ENCODE measurements at places on chromosomes 5 and 9.
A peak's percentile ranks its signal among the peaks of the same experiment; 100 is the strongest.

DNA sequence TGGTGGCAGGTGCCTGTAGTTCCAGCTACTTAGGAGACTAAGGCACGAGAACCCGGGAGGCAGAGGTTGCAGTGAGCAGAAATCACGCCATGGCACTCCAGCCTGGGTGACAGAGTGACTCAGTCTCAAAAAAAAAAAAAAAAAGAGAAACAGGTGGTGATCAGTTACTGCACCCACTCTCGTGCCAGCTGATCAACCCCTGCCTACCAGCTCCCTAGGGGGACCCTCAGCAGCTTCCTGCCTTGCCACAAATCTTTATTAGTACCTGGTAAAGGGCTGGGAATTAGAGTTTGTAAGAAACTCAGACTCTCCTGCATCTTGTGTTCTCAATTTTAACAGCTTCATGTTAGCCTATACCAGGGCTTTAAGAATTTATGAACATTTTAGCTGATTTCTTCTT lies 914.9 kb downstream of the EFNA5 start:
- DNase-seq, result no peak

- DNase-seq, result no peak
Observed at GRCh38 chr5:78514427-78515330, 133.9 kb downstream of the LHFPL2 start.

DNA sequence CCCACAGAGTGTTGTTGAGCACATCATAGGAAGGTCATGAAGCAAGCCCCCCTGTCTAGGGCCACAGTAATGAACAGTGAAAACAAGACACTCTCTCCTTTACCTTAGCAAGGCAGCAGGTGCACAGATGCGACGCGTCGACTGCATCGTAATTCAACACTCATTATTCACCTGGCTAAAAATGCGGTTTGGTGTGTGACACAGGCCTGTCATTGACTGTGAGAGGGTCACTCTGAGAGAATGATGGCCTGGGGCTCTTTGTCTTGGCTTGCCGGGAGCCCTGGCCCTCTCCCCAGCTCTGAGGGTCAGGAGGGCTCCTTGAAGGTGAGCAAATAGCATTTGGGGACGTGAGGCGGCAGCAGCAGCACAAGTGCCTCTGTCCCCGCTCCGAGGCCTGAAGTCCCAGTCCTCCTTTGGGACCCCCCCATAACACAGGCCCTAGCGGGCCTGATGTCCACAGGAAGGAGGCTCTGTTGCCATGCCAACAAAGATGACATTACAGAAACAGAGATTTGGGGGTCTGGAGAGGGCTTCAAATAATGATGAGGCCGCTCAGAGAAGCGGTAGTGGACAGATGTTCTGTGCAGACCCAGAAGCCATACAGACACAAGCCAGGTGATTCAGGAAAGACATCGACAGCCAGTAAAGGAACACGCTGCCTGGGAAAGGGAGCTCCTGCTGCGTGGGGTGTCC lies 46.7 kb downstream of the SHB start:
- DNase-seq, result no peak

DNA sequence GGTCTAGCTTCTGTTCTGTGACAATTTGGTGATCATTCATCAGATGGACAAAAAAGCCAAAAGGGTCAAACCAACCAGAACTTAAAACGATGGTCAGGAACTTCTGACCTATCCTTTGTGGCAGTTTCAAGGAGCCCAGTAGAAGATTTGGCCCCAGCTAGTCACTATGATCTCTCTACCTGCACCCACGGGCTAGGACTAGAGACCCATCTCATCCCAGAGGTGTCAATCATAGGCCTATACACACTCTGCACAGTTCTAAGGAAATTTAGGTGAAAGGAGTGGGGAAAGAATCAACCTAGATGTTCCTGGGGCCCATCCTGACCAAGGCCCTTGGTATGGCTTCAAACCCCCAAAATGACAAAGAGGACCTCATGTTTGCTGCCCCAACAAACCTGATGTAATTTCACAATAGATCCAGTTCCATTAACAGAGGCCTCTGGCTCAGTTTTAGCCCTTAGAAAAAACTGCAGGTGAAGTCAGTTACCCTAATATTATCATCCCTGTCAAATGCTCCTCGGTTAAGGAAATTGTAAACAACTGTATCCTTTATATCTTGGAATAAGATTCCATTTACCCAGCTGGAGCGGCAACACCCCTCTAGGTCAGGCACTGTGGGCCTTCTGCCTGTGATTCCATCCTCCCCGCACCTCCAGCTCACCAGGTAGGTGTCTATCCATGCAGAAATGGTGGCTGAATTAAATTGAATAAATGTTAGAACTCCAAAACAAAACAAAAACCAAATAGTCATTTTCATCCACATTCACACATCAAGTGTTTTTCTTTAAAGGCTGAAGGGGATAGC lies 138.7 kb downstream of the ENC1 start:
- DNase-seq, result no peak

DNA sequence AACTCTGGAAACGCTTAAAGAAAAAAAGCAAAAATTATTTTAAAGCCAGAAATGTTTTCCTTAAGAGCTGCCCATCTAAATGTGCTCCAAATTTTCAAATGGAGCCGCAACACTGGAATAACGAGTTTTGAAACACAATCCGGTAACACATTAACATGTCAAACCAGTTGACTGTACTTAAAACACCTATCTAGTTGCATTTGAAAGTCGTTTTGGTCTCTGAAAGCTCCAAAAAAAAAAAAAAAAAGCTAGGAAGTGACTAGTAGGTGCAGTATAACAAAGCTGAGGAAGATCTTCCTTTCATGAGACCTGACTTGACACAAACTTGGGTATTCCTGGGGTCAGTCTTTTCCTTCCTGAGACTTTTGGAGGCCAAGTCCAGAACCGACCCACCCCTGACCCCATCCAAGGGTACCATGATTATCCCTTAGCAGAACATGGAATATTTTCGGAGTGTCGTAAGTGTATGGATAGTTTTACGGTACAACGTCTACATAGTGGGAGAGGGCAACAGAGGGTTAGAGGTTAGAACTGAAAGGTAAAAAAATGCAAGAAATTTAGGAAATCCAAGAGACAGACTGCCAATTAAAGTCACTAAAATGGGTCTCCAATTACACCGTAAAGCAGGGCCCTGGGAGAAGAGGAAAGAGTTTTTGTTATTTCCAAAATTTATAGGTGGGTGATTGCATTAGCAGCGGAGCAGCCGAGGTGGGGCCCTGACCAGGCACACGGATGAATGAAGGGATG lies 812 bp downstream of the CETN3 start:
- no peak for DNase-seq

DNA sequence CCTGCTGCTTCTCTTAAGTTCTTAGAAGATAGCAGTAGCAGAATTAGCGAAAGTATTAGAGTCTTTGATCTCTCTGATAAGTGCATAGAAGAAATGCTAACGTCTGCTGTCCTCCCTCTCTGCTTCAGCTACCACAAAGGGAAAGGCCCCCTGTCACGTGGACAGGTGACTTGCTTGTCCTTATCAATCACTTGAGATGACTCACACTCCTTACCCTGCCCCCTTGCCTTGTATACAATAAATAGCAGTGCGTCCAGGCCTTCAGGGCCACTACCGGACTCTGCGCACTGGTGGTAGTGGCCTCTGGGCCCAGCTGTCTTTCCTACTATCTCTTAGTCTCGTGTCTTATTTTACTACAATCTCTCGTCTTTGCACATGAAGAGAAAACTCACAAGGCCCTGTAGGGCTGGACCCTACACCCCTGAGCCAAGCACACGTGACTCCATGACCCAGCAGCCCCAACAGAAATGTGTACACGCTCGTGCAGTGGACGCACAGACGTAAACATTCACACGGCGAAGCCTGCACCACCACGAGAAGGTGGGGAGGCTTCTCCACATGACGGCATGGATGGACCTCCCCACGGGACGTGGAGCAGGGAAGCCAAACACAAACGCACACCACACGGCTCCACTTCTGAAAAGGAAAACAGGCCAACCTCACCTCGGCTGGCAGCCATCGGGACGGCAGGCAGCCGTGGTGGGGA lies 38.3 kb downstream of the PNPLA7 start:
- DNase-seq, result no peak

DNA sequence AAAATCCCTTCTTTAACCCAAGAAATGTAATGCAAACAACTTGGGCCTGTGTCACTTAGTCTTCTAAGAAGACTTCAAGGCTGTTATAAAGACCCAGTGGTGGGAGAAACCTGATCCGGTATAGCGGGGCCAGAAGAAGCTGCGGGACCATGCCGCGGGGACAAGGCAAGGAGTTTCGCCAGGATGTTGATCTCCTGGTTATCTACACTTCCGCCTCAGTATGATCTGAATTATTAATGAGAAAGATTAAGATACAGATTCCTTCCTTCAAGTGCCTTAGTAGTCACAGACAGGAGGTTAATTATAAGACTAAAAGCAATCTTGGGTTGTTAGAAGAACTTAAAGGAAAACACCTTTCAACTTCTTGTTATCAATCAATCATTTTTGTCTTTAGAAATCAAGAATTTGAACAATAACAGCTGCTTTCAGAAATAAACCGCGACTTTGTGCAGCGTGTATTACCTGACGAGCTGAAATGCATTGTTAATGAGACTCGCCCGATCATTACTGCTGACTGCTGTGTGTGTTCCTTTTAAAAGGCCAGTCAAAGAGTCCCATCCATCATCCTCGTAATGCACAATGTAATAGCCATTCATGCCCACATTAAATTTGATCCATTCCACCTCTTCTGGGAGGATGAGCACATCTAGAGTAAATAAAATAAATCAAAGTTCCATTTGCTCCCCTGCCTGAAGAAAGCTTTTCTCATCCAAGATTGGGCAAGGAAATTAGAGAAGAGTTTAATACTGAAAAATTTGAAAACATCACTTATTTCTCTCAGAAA lies 22.2 kb downstream of the ERAP1 start:
- DNase-seq, result no peak

GRCh38 chr5:14676320-14676719 lies 11.8 kb downstream of the OTULIN start:
- DNase-seq, result no peak

GRCh38 chr5:83485842-83486241 lies 14.3 kb downstream of the VCAN start:
- no peak for DNase-seq

DNA sequence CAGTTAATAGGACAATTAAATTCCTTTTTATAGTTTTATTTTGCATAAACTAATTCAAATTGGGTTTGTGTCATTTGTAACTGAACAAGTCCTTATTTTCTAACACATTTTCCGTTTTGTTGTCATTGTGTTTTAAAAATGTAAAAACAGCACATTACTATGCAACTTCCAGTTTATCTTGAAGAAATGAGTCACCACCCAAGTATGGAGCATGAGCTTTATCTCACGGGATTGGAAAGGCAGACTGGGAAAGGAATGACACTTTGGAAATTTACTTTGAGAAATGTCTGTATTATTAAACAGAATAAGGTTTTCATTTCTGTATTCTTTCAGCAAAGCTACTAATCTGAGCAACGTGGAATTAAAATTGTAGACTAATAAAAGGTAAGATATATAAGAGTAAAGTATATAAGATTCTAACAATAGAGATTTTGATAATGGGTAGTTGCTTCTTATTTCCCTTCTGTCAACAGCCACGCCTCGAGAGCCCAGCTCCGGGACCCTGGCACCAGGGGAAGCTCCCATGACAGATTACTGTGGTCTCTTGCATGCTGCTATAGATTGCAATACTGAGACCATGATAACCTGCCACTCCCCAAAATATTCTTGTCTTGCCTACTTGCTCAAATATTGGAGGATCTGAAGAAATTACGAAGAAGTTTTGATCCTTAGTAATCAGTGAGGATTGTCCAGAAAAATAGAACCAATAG lies 433.1 kb downstream of the CHSY3 start:
- no peak for DNase-seq

GRCh38 chr9:69546265-69546664 lies 125.9 kb downstream of the APBA1 start:
- DNase-seq, result no peak

DNA sequence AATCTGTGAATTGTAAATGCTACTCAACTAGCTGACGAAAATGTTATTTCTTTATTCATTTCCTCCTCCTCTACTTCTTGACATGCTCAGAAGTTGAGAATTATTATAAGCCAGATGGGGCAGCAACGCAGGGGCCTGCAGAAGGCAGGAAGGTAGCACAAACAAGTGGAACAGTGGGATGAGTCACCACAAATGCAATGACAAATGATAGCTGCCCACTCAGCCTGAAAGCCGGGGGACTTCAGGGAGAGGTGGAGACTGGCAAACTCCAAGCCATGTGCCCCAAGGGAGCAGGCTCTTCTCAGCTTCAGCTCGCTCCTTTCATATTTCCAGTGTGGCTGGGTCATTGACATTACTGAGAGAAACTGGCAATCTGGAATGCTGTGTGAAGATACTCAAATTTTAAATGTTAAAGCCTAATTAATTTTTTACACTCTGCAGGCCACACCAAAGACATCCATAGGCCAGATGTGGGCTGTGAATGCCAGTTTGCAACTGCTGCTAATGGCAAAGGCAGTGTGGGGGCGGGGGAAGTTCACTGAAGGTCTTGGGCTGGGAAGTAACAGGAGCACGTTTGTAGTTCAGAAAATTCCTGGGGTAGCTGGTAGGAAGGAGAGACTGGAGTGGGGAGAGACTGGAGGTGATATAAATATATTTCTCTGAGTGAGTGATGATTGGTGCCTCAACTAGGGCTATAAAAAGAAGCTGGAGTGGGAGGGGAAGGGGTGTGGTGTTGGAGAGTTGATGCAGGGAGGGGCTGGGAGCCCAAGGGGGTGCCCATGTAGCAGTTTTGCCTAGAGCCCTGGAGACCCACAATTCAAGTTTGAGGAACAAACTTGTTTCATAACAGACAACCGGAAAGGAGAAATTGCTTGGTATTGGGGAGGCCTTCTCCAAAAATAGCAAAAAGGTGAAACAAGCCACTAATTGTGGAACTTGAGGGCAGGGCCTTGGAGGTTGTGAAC lies 20.8 kb upstream of the ADRB2 start:
- no peak for DNase-seq

DNA sequence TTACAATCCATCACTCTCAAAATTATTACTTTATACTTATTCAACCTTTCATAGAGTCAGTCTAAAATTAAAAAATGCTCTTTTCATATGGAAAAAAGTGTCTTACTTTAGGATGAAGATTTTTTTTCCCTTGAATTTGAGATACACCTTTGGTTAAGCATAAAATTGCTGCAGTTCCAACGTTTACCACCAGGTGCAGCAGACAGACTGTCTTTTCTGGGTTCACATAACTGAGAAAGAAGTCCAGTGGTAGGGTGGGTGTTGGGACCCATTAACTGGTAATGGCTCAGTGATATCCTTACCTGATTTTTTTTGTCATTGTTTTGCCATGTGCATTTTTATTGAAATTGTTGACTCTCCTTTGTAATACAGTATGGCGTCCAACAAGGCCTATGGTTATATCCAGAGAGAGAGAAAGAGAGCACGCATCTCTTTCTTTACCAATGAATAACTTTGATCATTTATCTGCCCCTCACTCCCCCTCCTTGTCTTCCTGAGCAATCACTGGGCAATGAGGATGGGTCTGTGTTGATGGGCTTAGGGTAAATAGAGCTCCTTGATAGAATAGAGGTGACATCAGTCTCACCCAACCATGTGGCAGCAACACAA lies 98.4 kb downstream of the FBXL7 start:
- DNase-seq, result peak; percentile 1

Data from stimulated activated CD4-positive, alpha-beta T cell treated with anti-CD3 and anti-CD28 coated beads, Interleukin-4, amount 100 ng/mL, for 48 hours (primary cell).